ENCODE measurements at places on chromosomes 2 and 18.

- DNase-seq, result peak; percentile 66
Measured at GRCh38 chr18:48940854-48941611, 9.7 kb downstream of the SMAD7 start.

DNA sequence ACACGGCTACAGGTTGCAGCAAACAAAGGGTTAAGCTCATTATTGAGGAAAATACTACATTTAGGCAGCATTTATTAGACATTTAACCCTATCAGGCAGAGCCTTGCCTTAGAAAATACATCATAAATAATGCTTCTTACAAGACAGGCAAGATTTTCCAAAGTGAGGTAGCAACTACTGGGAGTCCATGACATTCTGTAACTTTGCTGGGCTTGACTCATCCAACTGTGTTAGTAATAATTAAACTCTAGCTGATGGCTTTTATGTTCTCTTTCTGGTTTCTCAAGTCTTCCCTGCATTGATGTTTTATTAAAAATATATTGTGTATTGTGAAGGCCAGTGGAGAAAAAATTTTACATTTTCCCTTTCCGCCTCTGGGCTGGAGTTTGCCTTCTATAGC lies 291.3 kb downstream of the AFF3 start:
- no peak for DNase-seq

DNA sequence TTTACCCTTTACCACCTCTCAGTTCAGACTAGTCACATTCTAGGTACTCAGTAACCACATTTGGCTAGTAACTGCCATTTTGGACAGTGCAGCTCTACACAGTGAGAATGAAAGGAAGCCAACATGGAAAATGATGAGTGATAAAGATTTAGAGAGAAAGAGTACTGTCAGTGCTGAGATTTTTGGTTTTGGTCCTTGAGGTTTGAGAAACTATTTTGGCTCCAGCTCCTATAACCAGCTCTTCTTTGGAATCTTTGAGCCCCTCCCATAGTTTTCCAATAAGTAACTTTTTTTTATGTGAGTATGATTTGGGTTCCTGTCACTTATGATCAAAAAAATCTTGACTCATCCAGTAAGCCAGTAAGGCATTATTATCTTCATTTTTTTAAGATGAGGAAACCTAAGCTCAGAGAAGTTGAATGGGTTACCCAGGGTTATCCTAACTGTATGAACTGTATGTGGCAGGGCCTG lies 173.0 kb downstream of the BABAM2 start:
- no peak for DNase-seq

GRCh38 chr18:25313268-25313667 lies 38.7 kb downstream of the ZNF521 start:
- no peak for DNase-seq

GRCh38 chr18:250685-251084 lies 17.2 kb downstream of the THOC1 start:
- no peak for DNase-seq

- no peak for DNase-seq
Measured at GRCh38 chr2:111071600-111072171, 49.0 kb upstream of the BCL2L11 start.

GRCh38 chr2:157497638-157498314 lies 53.9 kb upstream of the CYTIP start:
- DNase-seq, result peak; percentile 3

Data from GM06990 (cell line).